ENCODE measurements at places on chromosomes 5 and 9.

DNA sequence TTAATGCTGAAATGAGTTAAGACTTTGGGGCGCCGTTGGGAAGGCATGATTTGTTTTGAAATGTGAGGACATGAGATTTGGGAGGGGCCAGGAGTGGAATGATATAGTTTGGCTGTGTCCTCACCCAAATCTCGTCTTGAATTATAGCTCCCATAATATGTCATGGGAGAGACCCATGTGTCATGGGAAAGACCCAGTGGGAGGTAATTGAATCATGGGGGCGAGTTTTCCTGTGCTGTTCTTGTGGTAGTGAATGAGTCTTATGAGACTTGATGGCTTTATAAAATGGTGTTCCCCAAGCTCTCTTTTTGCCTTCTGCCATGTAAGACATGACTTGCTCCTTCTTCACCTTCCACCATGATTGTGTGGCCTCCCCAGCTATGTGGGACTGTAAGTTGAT, 5.1 kb downstream of the SLC25A48 start:
- no peak for DNase-seq

DNA sequence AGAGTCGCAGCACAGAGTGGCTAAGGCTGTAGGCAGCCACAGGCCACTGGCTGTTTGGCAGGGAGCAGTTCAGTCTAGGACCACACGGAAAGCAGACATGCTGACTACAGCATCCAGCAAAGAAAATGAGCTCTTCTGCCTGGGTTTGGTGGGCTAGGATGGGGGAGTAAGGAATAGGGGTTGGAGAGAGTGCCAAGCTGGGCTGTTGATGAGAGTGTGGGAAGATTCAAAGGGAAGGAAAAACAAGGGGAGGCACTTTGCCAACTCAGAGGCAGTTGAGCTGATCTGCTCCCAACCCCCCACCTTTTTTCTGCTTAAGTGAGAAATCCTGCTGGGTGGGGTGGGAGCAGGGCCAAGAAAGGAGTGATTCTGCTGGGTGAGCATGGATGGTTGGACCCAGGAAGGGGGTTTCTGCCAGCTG, 35.9 kb downstream of the SVEP1 start:
- DNase-seq = no peak

DNA sequence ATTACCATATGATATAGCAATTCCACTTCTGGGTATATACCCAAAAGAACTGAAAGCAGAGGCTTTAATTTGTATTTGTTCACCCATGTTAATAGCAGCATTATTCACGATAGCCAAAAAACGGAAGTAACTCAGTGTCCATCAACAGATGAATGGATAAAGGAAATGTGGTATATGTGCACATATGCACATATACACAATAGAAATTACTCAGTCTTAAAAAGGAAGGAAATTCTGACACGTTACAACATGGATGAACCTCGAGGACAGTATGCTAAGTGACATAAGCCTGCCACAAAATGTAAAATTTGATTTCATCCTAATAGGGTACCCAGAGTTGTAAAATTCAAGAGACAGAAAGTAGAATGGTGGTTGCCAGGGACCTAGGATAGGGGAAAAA, 54.9 kb downstream of the NUP155 start:
- no peak for DNase-seq

GRCh38 chr5:24591426-24591825, 53.4 kb downstream of the CDH10 start:
- no peak for DNase-seq

- no peak for DNase-seq
Observed at GRCh38 chr5:3862906-3863305, 267.3 kb downstream of the IRX1 start.

- no peak for DNase-seq
Observed at GRCh38 chr5:7845557-7845956, 5.4 kb downstream of the CFAP90 start.

DNA sequence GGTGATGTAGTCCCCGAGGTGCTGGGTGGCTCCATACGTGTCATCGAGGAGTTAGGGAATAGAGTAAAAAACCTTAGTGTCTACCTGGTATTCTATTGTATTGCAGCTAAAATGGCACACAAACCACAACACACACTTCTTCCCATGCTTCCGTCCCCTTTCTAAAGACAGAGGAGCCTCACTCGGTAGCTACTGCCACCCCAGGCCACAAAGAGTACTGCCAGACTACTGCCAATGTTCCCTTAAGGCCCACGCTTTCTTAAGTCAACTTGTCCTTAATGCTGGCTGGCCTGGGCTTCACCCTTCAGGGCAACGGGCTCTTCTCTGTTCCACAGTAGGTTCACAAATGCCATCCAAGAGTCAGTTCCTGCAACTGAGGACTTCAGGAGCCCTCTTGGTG, 673.0 kb downstream of the ELAVL2 start:
- peak; percentile 2 for DNase-seq

GRCh38 chr5:139369181-139369580, 13.9 kb downstream of the SLC23A1 start:
- DNase-seq = no peak

DNA sequence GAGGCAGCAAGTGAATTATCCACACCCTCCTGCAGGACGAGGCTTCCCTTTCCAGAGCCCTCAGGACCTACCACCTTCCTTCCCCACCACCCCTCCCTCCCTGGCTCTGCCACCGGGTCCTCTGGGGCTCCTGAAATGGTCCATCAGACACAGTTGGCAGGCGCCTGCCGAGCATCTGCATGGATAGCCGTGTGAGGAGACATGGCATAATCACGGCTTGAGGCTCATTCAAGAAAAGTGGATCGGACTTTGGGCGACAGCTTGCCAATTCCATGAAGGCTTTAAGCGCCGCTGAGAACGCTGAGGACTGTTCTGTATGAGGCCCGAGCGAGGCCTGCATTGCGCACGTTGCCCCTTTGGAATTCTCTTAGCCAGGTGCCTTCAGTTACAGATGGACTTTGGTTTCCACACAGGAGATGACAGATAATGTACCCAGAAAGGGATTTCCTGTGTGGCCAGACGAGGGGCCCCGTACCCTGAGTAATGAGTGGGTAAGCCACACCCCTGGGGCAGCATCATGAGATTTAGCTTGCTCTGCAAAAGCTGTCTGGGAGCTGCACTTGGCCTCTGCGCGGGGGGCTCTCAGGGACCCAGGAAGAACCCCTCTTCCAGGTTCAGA, 179.8 kb downstream of the OLFM1 start:
- DNase-seq = no peak

DNA sequence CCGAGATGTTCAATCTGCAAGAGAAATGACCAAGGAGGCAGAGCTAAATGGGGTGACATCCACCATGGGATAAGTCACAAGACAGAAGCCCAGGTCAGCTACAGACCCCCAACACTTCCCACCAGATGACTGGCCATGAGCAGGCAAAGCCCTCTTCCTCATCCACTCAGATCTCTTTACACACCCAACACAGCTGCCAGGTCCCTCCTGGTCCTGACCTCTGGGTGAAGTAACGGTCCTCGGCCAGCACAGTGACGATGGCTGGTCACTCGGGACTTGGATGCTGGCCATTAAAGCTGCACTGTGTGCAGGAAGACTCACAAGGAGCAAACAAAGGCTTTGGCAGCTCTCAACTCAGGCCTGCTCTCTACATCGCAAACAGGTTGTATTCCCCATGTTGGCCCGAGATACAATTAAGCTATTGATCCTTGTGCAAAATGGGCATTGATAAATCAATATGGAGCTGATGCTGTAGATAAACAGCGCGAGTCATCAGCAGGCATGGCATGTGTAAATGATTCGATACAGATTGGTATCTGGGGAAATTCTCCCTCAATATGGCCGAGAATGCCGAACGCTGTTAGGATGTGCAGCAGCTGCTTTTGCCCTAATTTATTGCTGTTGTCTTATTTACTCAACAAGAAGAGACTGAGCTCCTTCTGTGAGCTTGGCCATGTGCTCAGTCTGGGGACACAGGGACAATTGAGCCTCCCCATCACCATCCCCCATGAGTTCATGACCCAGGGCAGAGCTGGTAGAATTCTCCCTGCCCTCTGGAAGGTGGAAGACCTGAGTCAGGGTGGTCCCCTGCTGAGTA, 98.7 kb downstream of the C5orf15 start:
- DNase-seq = no peak

DNA sequence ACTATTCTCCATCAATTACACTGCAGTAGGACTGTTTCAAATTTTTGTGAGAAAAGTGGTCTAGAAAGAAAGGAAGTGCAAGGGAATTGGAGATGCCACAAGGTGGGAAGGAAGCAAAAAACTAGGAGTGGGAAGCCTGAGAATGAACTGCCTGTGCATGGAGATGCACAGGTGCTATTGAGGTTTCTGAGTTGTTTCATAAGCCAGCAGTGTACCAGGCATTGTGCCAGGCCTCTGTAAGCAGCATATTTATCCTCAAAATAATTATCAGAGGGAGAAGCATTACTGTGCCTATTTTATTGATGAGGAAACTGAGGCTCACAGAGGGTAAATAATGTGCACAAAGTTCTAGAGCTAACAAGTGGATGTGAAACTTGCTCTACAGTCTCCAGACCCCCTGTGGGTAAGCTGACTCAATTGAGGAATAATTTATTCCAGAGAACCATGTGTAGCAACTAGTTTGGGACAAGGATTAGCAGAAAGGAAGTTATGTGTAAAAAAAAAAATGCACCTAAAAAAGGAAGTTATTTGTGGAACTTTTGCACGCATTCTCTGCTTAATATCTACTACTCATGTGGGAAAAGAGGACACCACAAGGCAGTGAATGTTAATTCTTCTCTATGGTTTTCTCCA, 96.7 kb downstream of the SNCAIP start:
- no peak for DNase-seq

DNA sequence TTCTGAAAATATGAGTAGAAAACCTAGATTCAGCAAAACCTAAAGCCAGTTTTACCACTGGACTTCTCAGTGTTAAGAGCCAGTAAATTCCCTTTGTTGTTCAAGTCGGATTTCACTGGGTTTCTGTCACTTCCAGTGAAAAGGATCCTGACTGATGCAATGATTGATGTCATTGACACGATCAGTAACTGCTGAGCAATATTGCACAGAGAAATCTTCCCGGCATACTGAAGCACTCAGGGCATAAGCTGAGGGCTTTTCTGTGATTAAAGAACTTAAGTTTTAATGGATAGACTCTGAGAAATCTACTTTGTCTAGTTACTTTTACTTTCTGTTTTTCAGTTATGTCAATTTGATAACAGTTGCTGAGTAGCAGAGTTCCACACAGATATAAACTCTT, 61.9 kb downstream of the DENND1A start:
- DNase-seq = no peak

DNA sequence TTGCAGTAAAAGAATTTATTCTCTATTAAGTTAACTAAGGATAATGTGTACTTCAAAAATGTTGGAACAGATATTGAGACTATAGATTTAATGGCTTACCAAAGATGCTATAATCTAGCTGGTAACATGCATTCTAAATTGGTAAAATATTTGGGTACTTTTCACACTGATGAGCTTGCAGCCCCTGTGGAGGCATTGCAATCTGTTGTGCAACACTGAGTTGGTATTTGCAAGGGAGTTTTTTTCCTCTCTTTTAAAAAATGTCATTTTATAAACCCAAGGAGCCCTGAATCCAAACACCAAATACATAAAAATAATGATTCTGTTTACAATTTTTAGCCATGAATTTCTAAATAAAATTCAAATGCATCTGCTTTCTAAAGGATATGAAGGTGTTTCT, 944.8 kb downstream of the DTWD2 start:
- no peak for DNase-seq

GRCh38 chr5:58148254-58148775, 311.6 kb downstream of the PLK2 start:
- DNase-seq = no peak

DNA sequence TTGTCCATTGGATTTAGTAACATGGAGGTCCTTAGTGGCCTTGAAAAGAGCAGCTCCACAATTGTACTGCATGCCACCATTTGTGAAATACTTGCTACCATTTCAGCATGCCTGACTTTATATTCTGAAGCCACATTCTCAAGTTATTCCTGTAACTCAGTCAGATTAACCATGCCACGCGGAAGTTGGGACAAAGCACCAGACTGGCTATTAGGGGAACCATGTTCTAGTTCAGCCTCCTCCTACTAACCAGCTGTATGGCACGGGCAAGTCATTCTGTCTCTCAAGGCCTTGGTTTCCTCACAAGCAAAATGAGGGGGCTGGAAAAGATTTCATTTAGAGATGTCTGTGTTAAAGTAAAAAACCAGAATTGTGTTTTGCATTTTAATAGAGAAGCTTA, 418.0 kb downstream of the PLK2 start:
- no peak for DNase-seq

DNA sequence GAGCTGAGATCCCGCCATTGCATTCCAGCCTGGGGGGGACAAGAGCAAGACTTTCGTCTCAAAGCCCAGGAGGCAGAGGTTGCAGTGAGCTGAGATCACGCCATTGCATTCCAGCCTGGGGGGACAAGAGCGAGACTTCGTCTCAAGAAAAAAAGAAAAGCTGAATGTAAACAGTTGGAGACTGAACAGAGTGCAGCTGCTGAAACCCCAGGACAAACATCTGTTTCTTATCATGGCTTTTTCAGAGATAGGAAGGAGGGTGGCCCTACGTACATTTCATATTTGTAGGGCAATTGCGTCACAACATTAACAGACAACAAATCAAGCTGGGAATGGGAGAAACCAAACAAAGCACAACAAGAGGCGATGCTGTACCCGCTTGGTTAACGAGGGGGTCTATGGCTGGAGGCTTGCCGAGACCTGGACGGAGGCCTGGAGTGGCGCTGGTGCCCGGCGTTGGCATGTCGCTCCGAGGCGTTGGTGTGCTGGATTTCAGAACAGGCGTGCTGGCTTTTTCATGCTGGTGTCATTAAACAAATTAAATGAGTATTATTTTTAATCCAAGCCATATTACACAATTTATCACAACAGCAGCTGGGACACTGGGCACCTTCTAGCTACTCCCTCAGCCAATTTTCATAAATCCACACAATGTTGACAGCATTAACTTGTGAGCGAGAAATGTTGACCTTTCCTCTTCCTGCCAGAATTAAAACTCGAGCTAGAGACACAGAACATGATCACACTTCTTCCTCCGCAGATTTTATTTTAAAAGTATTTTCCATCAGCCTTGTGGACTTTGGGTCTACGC, 76.1 kb downstream of the TLE1 start:
- no peak for DNase-seq

GRCh38 chr5:960551-960950, 48.1 kb upstream of the NKD2 start:
- no peak for DNase-seq

GRCh38 chr5:142295084-142295758, 29.6 kb downstream of the SPRY4 start:
- DNase-seq = no peak

GRCh38 chr5:53110156-53110555, 599 bp upstream of the MOCS2 start:
- no peak for DNase-seq

DNA sequence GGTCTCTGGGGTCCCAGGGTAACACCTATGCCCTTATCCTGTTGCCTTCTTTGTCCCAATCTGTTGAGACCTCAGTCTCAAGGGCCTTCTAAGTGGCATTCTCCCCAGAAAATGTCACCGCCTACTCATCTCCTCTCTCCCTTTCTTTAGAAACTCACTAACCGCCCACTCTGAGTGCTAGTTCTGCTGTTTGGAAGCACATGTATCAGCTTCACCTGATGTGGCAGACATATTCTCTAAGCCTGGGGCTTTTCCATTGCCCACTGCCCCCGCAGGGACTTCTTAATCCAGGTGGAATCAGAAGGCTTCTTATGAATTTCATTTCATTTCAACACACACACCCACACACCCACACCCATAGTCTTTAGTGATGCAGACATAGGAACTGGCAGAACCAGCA, 165.1 kb downstream of the ASTN2 start:
- DNase-seq = no peak

Measured in NT2/D1 (cell line).